CD4-positive, alpha-beta T cell treated with Interleukin-21 for 1 hour (primary cell): ENCODE measurements at places on chromosomes 11 and 22.

DNA sequence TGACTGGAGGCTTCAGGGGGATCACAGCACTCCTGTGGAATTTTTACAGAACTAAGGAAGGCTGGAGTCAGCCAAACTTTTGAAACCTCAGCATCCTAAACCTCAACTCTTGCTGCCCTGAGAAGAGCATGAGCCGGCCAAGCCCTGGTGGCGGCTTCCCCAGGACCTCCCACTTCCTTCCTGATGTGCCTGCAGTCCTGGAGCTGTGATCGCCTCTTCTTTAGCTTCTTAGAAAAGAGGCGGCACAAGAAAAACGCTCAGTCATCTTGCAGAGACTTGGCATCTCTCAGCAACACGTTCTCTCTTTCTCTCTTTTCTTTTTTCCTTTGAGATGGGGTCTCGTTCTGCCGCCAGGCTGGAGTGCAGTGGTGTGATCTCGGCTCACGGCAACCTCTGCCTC, 40.4 kb upstream of the AMPD3 start:
- peak; percentile 11 for DNase-seq

- no peak for DNase-seq
These were observed 3.7 kb downstream of the UPB1 start for GRCh38 chr22:24498824-24499223.

GRCh38 chr11:37411289-37411688, 813.3 kb upstream of the RAG2 start:
- no peak for DNase-seq

DNA sequence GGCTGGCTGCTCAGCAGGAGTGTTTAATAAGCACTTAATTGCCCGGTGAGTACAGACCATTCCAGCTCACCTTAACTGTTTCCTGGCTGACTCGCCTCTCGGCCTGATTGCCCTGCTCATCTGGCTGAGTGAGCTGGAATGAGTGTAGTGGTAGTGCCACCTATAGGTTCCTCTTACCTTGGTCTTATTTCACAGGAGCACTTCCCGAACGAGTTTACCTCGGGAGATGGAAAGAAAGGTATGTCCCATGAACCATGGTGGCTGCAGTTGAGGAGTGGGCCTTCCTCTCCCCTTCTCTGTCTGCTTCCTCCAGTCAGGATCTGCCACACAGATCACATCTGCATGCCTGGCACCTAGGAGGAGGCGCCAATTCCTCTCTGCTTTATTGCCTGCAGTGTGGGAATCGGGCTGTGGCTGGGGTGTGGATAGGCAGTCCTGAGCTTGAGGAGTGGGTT, 26.7 kb downstream of the UPB1 start:
- DNase-seq = peak; percentile 44

DNA sequence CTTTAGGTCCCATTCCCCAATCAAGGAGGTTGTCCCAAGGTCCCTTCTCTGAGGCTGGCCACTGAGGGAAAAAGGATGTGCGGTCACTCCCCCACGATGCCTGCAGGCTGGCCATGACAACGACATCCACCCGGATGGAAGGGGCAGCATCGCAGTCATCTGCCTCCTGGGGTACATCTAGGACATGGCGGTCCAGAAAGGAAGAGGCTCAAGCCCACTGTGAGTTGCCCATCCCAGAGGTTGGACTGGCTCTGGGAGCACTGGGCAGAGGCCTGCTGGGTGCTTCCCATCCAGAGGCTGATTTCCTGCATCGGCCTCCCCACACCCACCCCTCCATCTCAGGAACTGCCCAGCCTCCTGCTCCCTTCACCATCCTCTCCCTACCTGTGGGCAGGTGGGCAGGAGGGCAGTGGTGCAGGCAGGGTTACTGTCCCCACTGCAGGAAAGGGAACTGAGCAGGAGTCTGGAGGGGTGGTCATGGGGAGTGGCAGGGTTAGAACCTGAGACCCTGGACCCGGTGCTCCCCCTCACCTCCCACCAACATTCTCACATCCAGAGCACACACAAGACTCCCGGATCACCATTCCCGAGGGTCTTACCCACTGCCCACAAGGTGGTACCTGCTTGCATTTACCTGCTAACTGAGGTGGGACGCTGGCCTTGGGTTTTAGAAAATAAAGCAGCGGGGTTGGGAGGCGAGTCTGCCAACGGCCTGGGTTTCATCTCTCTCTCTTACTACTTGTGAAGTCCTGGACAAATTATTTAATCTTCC, 4.4 kb downstream of the RCE1 start:
- DNase-seq = no peak

DNA sequence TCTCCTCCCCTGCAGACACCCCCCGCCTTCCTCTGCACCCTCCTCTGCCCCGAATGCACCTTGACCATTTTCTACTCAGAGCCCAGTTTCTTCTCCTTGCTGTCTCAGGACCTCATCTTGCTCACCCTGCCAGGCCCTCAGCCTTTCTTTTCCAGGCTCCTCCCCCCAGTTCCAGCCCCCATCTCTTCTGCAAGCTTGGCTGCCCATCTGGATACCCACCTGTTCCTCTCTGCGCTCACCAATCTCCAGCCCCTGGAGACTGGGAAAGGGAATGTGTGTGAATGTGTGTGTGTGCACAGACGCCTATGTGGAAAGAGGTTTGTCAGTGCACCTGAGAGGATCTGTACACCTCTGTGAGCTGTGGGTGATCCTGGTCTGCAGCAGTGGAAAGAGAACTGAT, 36.4 kb downstream of the SLC22A12 start:
- no peak for DNase-seq

DNA sequence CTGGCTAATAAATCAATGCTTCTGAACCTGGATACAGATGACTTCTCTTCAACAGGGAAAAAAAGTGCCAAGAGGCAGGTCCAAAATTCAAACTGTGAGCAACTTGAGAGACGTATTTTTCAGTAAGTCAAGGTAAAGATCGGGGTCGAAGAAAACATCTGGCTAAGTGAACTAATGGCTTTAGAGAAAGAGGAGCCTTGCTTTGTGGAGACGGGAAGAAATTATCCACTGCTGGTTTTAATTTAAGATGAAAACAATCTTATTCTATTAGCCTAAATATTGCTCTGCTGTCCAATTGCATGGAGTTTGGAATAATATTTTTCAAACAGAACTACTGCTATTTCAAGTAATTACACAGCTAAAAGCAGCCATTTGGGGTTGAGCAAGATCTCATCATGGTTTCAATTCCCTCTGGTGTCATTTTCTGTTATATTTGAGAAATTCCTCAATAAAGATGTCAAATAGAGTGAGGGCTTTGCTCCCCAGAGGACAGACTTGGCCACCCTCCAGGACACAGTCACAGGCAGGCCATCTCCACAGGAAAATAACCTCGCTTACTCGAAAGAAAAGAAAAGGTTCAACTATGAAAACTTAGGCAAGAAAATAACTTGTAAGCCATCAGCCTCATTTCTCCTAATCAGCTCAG, 29.8 kb downstream of the SCUBE1 start:
- no peak for DNase-seq

- DNase-seq = no peak
These were observed 10.5 kb downstream of the NRXN2 start for GRCh38 chr11:64712430-64713015.

- DNase-seq = no peak
These were observed 22.5 kb downstream of the TP53I11 start for GRCh38 chr11:44928144-44928543.

- peak; percentile 77 for DNase-seq
These were observed at the start of gene HSPA8 for GRCh38 chr11:123061403-123062157. HSPA8 (minus strand) TSS chr11:123062136; CDS start chr11:123061324, 812 bp downstream.

DNA sequence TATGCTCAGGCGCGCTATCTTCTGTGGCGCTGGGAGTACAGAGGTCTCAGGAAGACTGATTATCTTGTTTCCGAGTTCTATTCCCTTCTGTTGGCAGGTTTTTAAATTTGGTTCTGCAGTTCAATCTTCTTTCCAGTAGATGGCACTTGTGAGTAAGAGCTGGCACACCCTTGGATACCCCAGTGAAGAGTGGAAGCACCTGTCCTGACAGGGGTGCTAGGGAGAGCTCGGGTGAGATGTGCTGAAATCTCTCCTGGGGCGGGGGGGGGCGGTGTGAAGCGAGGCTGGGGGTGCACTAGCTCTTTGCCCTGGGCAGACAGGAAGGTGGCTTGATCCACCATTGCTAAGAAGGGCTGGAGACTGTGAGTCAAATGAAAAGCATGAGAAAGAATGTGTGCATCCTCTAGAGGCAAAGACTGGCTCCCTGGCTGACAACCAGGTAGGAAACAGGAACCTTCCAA, 679.9 kb upstream of the CCDC179 start:
- peak; percentile 9 for DNase-seq

GRCh38 chr11:65952052-65952521, 6.8 kb downstream of the TSGA10IP start:
- DNase-seq = no peak

GRCh38 chr11:78722786-78723185, 148.1 kb upstream of the NARS2 start:
- no peak for DNase-seq

- no peak for DNase-seq
These were observed 6.9 kb downstream of the AQP11 start for GRCh38 chr11:77596626-77597025.

GRCh38 chr22:35314161-35314942, 14.7 kb downstream of the TOM1 start:
- DNase-seq = no peak

- DNase-seq = no peak
These were observed 127.7 kb downstream of the ADAMTS15 start for GRCh38 chr11:130576146-130576545.

DNA sequence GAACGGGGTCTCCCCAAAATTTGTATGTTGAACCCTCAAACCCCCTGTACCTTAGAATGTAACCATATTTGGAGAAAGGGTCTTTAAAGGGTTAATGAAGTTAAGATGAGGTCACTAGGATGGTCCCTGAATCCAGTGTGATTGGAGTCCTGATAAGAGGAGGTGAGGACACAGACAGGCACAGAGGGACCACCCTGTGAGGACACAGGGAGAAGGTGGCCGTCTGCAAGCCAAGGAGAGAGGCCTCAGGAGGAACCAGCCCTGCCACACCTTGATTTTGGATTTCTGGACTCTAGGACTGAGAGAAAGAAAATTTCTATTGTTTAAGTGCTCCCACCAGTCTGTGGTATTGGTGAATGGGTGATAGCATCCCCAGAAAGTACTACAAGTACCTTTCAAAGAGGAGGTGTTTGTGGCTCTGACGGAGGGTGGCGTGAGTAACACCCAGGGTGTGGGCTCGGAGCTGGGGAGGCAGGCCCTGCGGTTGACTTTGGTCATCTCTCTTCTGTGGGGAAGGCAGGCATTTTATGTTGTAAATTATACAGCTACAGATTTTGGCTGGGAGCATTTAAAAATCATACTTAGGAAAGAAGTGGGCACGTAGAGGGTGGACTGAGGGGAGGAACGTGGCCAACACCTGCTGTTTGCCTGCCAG, 13.8 kb downstream of the MRGPRF start:
- no peak for DNase-seq

DNA sequence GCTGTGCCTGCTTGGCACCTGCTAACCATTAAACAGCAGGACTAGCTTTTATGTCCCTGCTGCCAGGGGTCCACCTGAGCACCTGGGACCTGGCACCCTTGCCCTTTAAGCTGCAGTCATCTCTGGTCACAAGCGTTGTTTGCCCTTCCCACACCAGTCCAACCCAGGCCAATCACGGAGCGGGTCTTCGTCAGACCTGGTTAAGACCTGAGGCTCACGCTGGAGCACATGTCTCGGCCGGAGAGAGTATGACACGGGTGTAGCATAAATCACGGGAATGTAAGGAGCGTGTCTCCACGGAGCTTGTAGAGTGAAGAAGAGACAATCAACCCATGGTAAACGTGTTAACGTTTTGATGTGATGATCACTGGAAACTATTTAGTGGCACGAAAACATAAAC, 847.3 kb downstream of the BRD1 start:
- DNase-seq = no peak

- no peak for DNase-seq
These were observed 11.5 kb downstream of the SBF1 start for GRCh38 chr22:50463188-50463900.

GRCh38 chr22:49042877-49043859, 784.5 kb downstream of the BRD1 start:
- DNase-seq = no peak

- no peak for DNase-seq
These were observed 13.6 kb downstream of the RNF215 start for GRCh38 chr22:30373331-30374325.

DNA sequence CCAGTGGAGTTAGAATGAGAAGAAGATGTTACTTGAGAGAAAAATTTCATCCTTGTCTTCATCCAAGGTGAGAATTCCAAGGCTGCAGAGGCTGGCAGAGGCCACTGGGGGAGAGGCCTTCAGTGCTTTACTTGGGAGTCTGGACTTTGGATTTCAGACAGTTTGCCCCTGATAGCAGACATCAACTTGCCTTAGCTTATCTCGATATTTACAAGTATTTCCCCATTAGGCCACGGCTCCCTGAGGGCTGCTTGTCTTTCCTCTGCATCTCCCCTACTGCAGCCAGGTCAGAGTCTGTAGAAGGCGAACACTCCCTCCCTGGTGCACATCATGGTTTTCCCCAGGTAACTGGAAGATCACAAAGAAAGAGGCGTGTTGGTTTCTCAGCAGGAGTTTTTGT, 29.9 kb upstream of the BSX start:
- DNase-seq = no peak

DNA sequence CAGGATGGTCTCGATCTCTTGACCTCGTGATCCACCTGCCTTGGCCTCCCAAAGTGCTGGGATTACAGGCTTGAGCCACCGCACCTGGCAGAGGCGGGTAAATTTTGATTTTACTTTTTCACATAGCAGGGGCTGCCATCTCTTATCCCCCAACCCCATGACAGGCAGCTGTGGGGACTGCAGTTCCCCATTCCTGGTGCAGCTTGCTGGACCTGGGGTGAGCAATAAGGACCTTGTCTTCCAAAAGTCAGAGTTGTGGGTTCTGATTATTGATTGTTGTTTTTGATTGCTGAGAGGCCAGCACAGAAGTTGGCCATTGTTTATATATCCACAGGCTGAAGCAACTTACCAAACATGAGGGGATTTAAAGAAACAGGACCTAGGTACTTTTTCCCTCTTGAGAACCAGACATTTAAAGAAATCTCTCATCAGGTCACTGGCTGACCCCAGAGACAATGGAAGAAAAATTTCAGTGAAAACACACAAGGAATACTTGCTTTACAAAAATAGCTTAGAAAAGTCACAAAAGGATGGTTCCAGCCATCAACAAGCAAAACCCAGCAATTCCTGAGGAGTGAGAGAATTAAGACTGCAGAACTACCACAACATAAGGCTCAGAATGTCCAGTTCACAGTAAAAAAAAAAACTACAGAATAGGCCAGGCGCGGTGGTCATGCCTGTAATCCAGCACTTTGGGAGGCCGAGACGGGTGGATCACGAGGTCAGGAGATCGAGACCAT, 22.0 kb upstream of the MAPK1 start:
- DNase-seq = no peak

- DNase-seq = no peak
These were observed 37.9 kb upstream of the OR8B8 start for GRCh38 chr11:124483422-124483821.

GRCh38 chr11:72812967-72813739, 1.1 kb upstream of the ATG16L2 start:
- DNase-seq = peak; percentile 78

DNA sequence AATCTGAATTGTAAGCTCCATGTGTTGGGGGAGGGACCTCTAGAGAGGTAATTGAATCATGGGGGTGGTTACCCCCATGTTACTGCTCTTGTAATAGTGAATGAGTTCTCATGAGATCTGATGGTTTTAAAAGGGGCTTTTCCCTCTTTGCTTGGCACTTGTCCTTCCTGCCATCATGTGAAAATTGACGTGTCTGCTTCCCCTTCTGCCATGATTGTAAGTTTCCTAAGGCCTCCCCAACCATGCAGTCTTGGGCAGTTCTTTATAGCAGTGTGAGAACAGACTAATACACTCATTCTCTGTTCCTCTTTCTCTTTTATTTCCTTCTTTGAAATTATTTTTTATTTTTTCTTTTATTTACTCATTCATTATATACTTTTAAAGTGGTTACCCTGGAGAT, 239.4 kb downstream of the CSNK2A3 start:
- DNase-seq = no peak

- DNase-seq = no peak
These were observed 704.1 kb upstream of the CCDC90B start for GRCh38 chr11:83990160-83990733.
